ENCODE measurements at places on chromosomes 12 and 14.

- no peak for DNase-seq
- peaks cover 26% of the 10 kb centered on the region for H3K27me3 ChIP-seq
- no peaks in the 10 kb centered on the region for H3K4me1 ChIP-seq
- no peak overlapping the region for H3K4me3 ChIP-seq
Observed at GRCh38 chr14:24705840-24706239, 71.8 kb upstream of the GZMB start.

GRCh38 chr12:78385541-78385940 lies 479.0 kb upstream of the SYT1 start:
- H3K27me3 ChIP-seq, result no peaks in the 10 kb centered on the region
- no peak overlapping the region for H3K27ac ChIP-seq
- peaks cover 8% of the 10 kb centered on the region for H3K4me1 ChIP-seq
- no peak for DNase-seq

- DNase-seq, result no peak
- H3K27ac ChIP-seq, result no peak overlapping the region
- H3K4me1 ChIP-seq, result no peaks in the 10 kb centered on the region
- H3K36me3 ChIP-seq, result no peaks in the 10 kb centered on the region
- H3K4me3 ChIP-seq, result no peak overlapping the region
- no peaks in the 10 kb centered on the region for H3K27me3 ChIP-seq
Observed at GRCh38 chr14:39912192-39913100, 480.2 kb upstream of the FBXO33 start.

GRCh38 chr14:96811265-96811664 lies 14.1 kb downstream of the VRK1 start:
- no peak overlapping the region for H3K4me3 ChIP-seq
- no peaks in the 10 kb centered on the region for H3K27me3 ChIP-seq
- peaks cover 4% of the 10 kb centered on the region for H3K4me1 ChIP-seq
- no peak overlapping the region for H3K27ac ChIP-seq
- H3K36me3 ChIP-seq, result peaks cover 14% of the 10 kb centered on the region

DNA sequence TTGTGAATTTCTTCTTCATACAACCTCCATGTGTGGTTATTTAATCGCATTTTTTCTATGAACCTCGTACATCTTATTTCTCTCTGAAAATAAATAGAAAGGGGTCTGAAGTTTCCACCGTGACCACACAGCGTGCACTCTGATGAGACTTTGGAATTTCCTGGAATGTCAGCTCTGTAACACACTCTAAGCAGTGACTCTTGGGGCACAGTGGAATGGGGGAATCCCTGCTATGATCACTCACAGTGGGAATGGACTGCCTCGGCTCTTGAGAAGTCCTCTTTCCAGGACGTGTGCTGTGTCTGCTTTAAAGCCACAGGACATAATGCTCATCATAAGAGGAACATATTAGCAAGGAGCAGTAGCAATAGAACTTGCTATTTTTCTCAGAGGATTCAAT lies 416.2 kb downstream of the EGLN3 start:
- H3K27ac ChIP-seq, result no peak overlapping the region
- H3K4me1 ChIP-seq, result peaks cover 36% of the 10 kb centered on the region

- DNase-seq, result no peak
- H3K27me3 ChIP-seq, result no peaks in the 10 kb centered on the region
- peaks cover 10% of the 10 kb centered on the region for H3K36me3 ChIP-seq
- H3K27ac ChIP-seq, result no peak overlapping the region
- peaks cover 22% of the 10 kb centered on the region for H3K4me1 ChIP-seq
Observed at GRCh38 chr14:101293605-101294004, 267.7 kb upstream of the DIO3 start.

- no peaks in the 10 kb centered on the region for H3K4me1 ChIP-seq
- H3K36me3 ChIP-seq, result peaks cover 9% of the 10 kb centered on the region
- no peaks in the 10 kb centered on the region for H3K27me3 ChIP-seq
Observed at GRCh38 chr14:66216763-66217162, 269.4 kb upstream of the CCDC196 start.

- no peak for DNase-seq
- H3K4me1 ChIP-seq, result no peaks in the 10 kb centered on the region
- no peaks in the 10 kb centered on the region for H3K27me3 ChIP-seq
- no peak overlapping the region for H3K4me3 ChIP-seq
Observed at GRCh38 chr14:91980157-91980556, 32.7 kb upstream of the FBLN5 start.

Measured in neural crest cell (in vitro differentiated cells).